Neural cell (in vitro differentiated cells): ENCODE measurements at places on chromosomes 6 and 20. TPM values are rescaled to one million over a fixed set of nuclear protein-coding genes. Genes with fewer than 3 reads are reported as not detected.

PGC gene
- not detected in 2 replicates for polyA plus RNA-seq

WDR27 gene
- polyA plus RNA-seq: 35.8 and 58.5 TPM in 2 replicates

GATA5 gene
- not detected in 2 replicates for polyA plus RNA-seq

LCA5 gene
- polyA plus RNA-seq: 11.5 and 13.2 TPM in 2 replicates

SCRT2 gene
- 2.5 and 3.8 TPM in 2 replicates for polyA plus RNA-seq

CCR6 gene
- 0.68 TPM in 1 of 2 replicates, not detected in the other for polyA plus RNA-seq

FYN gene
- 277 and 306 TPM in 2 replicates for polyA plus RNA-seq

TMEM151B gene
- 66.0 and 82.1 TPM in 2 replicates for polyA plus RNA-seq

DPPA5 gene
- polyA plus RNA-seq: not detected in 2 replicates

CDK19 gene
- 39.0 and 40.7 TPM in 2 replicates for polyA plus RNA-seq

CD93 gene
- polyA plus RNA-seq: not detected in 2 replicates

DDX39B gene
- 313 and 371 TPM in 2 replicates for polyA plus RNA-seq

NRN1 gene
- 3.5 and 4.4 TPM in 2 replicates for polyA plus RNA-seq

TRIM40 gene
- not detected in 2 replicates for polyA plus RNA-seq

HLA-DQA1 gene
- not detected in 2 replicates for polyA plus RNA-seq

TGM2 gene
- polyA plus RNA-seq: not detected in 2 replicates

PPARD gene
- 1.3 and 1.7 TPM in 2 replicates for polyA plus RNA-seq

COL19A1 gene
- 0.16 and 0.24 TPM in 2 replicates for polyA plus RNA-seq

HLA-DQB1 gene
- polyA plus RNA-seq: not detected in 2 replicates

BPIFB2 gene
- not detected in 2 replicates for polyA plus RNA-seq

PKHD1 gene
- polyA plus RNA-seq: not detected in 2 replicates

NUP43 gene
- 20.9 and 26.9 TPM in 2 replicates for polyA plus RNA-seq

C20orf204 gene
- 6.0 and 6.4 TPM in 2 replicates for polyA plus RNA-seq

SLC17A2 gene
- not detected in 2 replicates for polyA plus RNA-seq

SYCP2L gene
- 9.2 and 9.4 TPM in 2 replicates for polyA plus RNA-seq

FOXO3 gene
- polyA plus RNA-seq: 21.3 and 22.6 TPM in 2 replicates

RGS17 gene
- polyA plus RNA-seq: 38.0 and 44.9 TPM in 2 replicates

ADGRB3 gene
- 62.4 and 66.5 TPM in 2 replicates for polyA plus RNA-seq

MDFI gene
- 42.5 and 42.8 TPM in 2 replicates for polyA plus RNA-seq

PRICKLE4 gene
- polyA plus RNA-seq: 1.3 TPM in 1 of 2 replicates, not detected in the other

FAM83C gene
- not detected in 2 replicates for polyA plus RNA-seq

TRIM38 gene
- not detected in 2 replicates for polyA plus RNA-seq

NEDD9 gene
- 0.11 TPM in 1 of 2 replicates, not detected in the other for polyA plus RNA-seq

LY86 gene
- not detected in 2 replicates for polyA plus RNA-seq

FOXF2 gene
- not detected in 2 replicates for polyA plus RNA-seq

SLC17A9 gene
- polyA plus RNA-seq: not detected in 2 replicates

SLC22A16 gene
- polyA plus RNA-seq: not detected in 2 replicates

KHDC1L gene
- polyA plus RNA-seq: not detected in 2 replicates

WFDC12 gene
- polyA plus RNA-seq: not detected in 2 replicates

AVP gene
- not detected in 2 replicates for polyA plus RNA-seq

PAQR8 gene
- polyA plus RNA-seq: 1.8 TPM in 2 replicates

CLIC5 gene
- 0.22 TPM in 1 of 2 replicates, not detected in the other for polyA plus RNA-seq

LY6G6C gene
- polyA plus RNA-seq: 0.78 and 0.88 TPM in 2 replicates

SLC22A3 gene
- polyA plus RNA-seq: 0.10 TPM in 1 of 2 replicates, not detected in the other

SLC2A10 gene
- 0.22 TPM in 1 of 2 replicates, not detected in the other for polyA plus RNA-seq

CCM2L gene
- polyA plus RNA-seq: 1.5 and 3.0 TPM in 2 replicates

SLC25A27 gene
- polyA plus RNA-seq: 31.1 and 44.5 TPM in 2 replicates

LPIN3 gene
- 0.44 TPM in 1 of 2 replicates, not detected in the other for polyA plus RNA-seq

MROH8 gene
- polyA plus RNA-seq: 2.5 and 3.2 TPM in 2 replicates

PTCRA gene
- polyA plus RNA-seq: not detected in 2 replicates

MDC1 gene
- 4.3 and 8.1 TPM in 2 replicates for polyA plus RNA-seq

VSX1 gene
- not detected in 2 replicates for polyA plus RNA-seq

CDKN1A gene
- polyA plus RNA-seq: 23.0 and 28.9 TPM in 2 replicates

SNAP91 gene
- 88.6 and 94.1 TPM in 2 replicates for polyA plus RNA-seq

NKAIN4 gene
- polyA plus RNA-seq: 11.2 and 18.7 TPM in 2 replicates

MCCD1 gene
- polyA plus RNA-seq: not detected in 2 replicates

SNHG17 gene
- 20.4 and 23.1 TPM in 2 replicates for polyA plus RNA-seq

DNAH8 gene
- polyA plus RNA-seq: 0.07 and 0.10 TPM in 2 replicates
